ENCODE measurements at places on chromosomes 2 and 18.

DNA sequence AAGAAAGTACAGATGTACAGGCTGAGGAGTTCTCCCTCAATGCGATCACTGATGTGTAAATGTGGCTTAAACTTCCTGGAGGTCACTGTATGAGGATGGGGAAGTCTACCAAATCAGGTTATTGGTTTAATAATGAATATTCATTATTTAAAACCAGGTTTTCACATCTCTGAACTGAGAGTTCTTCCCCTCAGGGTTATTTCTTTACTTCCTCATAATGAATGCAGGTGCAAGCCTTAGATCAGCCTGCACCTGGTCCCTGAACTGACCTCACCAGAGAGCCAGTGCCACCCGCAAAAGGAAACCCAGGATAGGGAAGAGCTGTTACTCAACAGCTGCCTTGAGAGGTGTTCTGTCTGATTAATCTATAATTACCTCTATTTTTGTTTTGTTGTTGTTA lies 369.0 kb downstream of the EPHA4 start:
- no peak overlapping the region for H3K4me3 ChIP-seq
- DNase-seq = peak; percentile 54
- H3K4me1 ChIP-seq = peaks cover 12% of the 10 kb centered on the region

DNA sequence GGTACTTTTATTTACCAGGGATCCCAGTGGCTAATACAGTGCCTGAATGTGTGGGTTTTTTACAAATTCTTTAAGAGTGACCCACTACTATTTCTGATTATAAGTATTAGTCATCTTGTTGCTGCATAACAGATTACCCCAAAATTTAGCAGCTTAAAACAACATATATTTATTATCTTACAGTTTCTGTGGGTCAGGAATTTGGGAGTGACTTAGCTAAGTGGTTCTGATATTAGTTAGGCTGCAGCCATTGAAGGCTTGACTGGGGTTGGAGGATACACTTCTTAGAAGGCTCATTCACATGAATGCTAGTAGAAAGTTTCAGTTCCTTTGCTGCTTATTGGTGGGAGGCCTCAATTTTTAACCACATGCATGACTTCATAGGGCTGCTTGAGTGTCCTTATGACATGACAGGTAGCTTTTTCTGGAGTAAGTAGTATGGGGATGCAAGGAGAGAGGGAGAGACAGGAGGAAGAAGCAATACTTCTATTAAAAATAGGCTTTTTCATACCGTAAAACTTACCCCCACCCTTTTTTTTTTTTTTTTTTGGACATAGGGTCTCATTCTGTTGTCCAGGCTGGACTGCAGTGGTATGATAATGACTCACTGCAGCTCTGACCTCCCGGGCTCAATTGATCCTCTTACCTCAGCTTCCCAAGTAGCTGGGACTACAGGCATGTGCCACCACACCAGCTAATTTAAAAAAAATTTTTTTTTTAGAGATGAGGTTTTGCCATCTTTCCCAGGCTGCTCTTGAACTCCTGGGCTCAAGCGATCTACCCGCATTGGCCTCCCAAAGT lies 13.3 kb upstream of the POLE4 start:
- H3K27me3 ChIP-seq = no peaks in the 10 kb centered on the region
- DNase-seq = no peak
- no peaks in the 10 kb centered on the region for H3K4me1 ChIP-seq

DNA sequence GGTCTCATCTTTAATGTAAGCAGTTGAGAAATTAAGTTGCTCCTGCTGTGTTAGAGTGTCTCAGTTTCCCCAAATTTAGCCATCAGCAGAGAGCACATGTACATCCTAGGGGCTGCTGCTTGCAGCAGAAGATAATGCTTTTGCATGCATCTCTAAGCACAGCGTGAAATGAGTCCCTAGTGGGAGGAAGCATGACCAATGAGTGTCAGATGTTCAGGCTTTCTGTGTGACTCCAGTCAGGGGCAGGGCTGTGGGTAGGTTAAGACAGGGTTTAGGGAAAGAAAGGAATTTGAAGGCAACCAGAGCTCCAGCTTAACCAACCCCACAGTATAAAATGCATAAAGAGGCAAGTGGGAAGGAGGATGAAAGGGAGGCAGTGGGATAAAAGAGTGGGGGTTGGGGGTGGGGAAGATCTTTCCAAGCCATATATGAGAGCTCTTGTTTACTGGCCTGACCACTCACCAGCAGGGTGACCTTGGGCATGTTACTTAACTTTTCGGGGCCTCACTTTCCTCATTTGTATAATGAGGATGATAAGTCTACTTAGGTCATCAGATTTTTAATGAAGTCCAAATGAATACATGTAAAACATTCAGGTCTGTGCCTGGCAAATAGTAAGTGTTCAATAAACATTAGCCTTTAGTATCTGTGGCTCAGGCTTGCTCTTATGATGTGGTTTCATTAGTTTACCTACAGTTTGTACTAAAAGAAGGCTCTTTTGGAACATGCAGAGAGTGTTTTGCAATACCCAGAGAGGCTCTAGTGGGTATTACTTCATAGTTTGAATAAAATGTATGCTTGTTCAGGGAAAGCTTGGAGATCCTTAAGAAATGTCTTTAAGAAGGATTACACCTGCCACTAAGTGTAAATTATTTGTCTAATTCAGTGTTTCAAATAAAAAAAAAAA lies 42.7 kb upstream of the PELI1 start:
- no peaks in the 10 kb centered on the region for H3K27me3 ChIP-seq
- peaks cover 33% of the 10 kb centered on the region for H3K4me1 ChIP-seq
- no peak overlapping the region for H3K4me3 ChIP-seq
- DNase-seq = no peak
- no peaks in the 10 kb centered on the region for H3K36me3 ChIP-seq

DNA sequence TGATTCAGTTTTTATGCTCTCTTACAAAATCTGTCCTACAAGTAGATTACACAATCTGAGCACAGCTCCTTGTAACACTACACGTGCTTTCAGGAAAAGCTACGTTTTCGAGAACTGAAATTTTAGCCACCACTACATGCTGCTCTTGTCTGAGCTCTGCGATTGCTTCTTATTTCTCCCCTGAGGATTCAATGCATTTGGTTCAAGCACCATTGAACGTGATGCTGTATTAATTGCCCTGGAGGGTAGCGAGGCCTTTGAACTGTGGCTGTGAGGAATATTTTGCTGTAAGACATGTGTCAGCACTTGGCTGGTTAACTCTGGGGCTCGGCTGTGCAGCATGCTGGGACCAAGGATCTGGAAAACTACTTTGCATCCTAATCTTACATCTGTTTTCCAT lies 405.8 kb downstream of the EPHA4 start:
- H3K4me1 ChIP-seq = no peaks in the 10 kb centered on the region
- H3K36me3 ChIP-seq = no peaks in the 10 kb centered on the region
- H3K27ac ChIP-seq = no peak overlapping the region
- H3K27me3 ChIP-seq = no peaks in the 10 kb centered on the region
- H3K4me3 ChIP-seq = no peak overlapping the region

DNA sequence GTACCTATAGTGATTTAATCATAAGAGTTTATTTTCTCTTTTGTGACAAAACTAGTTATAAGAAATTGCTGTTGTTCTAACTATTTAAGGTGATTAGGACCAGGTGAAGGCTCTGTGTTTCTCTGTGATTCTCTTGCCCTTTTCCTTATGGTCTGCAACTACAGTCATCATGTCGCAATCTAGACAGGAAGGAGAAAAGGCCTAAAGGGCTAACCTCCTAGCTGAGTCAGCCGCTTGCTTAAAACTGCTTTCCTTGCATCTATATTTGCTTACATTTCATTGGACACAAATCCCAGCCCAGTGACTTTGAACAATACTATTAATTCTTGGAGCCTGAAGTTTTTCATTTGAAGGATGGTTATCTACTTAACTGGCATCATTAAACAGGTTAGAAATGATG lies 93.1 kb downstream of the PIK3C3 start:
- H3K27me3 ChIP-seq = no peaks in the 10 kb centered on the region
- DNase-seq = no peak
- 0 out of 2 replicates have a peak, but pooled peaks cover 4% of the 10 kb centered on the region for H3K4me1 ChIP-seq
- H3K36me3 ChIP-seq = no peaks in the 10 kb centered on the region

DNA sequence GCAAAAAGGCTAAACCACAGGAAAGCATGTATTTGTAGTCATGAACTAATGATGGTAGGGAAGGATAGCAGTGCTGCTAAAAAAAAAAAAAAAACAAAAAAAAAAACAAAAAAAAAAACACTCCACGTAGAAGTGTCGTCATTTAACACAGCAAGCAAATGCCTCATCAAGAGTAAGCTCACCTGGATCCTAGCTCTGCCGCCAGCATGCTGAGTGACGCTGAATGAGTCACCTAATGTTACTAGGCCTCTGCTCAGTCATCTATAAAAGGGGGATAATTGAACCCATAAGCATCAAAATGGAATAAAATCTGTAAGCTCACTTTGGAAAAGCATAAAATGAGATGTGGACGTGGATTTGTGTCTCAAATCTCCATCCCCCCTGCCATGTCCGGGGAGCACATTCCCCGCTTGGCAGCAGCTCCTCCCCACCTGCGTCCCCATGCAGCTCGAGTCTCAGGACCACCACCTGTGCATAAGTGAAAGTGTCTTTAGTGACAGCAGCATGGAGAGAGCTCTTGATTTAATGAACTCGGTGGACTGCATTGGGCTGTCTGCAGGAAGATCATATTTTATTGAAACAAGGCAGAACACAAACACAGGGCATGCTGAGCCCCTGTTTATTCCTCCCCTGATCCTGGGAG lies 427.5 kb downstream of the LRATD1 start:
- no peaks in the 10 kb centered on the region for H3K36me3 ChIP-seq
- DNase-seq = no peak
- H3K27ac ChIP-seq = no peak overlapping the region
- H3K4me1 ChIP-seq = no peaks in the 10 kb centered on the region
- no peak overlapping the region for H3K4me3 ChIP-seq

DNA sequence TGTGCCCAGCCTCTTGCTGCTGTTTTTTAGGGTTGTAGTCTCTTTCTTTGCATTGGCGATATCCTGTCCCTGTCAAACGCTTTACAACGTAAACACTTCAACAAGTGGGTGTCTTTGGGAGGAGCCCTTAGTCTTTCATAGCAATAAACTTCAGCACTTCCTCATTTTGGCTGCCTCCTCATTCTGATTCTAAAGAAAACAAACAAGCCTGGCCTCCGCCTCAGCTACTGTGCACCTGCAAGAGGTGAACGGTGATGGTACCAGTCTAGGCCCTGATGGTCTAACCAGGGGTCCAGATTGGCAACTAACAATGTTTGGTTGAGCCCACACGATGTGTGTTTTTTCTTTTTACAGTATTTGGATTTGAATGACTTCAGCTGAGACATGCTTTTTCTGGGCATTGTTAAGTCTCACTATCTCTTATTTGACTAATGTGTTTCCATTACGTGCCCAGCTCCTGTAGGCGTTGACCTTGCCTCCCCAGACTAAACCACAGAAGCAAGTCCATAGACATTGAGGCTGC lies 53.2 kb upstream of the CUL3 start:
- no peaks in the 10 kb centered on the region for H3K27me3 ChIP-seq
- no peaks in the 10 kb centered on the region for H3K36me3 ChIP-seq
- no peak overlapping the region for H3K4me3 ChIP-seq
- H3K27ac ChIP-seq = no peak overlapping the region
- DNase-seq = no peak
- H3K4me1 ChIP-seq = no peaks in the 10 kb centered on the region

GRCh38 chr18:10202845-10203321 lies 251.6 kb upstream of the APCDD1 start:
- no peak overlapping the region for H3K27ac ChIP-seq
- no peak overlapping the region for H3K4me3 ChIP-seq
- H3K36me3 ChIP-seq = no peaks in the 10 kb centered on the region
- H3K27me3 ChIP-seq = no peaks in the 10 kb centered on the region

DNA sequence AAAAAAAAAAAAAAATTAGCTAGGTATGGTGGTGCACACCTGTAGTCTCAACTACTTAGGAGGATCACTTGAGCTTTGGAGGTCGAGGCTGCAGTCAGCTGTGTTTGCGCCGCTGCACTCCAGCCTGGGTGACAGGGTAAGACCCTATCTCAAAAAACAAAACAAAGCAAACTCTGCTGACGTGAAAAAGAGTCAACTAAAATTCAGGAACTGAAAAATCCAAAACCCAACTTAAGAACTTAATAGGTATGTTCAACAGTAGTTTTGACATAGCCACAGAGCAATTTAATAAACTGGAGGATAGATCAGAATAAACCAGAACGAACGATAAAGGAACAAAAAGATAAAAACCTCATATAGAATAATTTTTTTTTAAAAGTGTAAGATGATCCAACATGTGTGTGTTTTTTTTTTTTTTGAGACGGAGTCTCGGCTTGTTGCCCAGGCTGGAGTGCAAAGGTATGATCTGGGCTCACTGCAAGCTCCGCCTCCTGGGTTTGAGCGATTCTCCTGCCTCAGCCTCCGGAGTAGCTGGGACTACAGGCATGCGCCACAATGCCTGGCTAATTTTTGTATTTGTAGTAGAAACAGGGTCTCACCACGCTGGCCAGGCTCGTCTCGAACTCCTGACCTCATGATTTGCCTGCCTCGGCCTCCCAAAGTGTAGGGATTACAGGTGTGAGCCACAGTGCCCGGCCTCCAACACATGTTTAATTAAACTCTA lies 4.3 kb upstream of the ZNF236 start:
- H3K4me1 ChIP-seq = no peaks in the 10 kb centered on the region
- H3K36me3 ChIP-seq = no peaks in the 10 kb centered on the region
- H3K4me3 ChIP-seq = no peak overlapping the region
- H3K27ac ChIP-seq = no peak overlapping the region
